ENCODE measurements at places on chromosomes 2 and 18.

GRCh38 chr18:8252371-8252770 lies 356.9 kb upstream of the RAB12 start:
- DNase-seq, result no peak

- no peak for DNase-seq
Observed at GRCh38 chr2:197191177-197191939, 119.2 kb downstream of the ANKRD44 start.

DNA sequence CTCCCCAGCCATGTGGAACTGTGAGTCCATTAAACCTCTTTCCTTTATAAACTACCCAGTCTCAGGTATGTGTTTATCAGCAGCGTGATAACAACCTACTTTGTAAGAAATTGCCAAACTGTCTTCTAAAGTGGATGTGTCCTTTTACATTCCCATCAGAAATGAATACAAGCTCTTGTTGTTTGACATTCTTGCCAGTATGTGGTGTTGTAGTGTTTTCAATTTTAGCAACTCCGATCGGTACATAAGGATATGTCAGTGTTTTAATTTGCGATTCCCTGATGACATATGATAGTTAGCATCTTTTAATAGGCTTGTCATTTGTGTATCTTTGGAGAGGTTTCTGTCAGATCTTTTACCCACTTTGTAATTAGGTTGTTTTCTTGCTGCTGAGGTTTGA lies 1156.3 kb upstream of the CRIM1 start:
- DNase-seq, result no peak

DNA sequence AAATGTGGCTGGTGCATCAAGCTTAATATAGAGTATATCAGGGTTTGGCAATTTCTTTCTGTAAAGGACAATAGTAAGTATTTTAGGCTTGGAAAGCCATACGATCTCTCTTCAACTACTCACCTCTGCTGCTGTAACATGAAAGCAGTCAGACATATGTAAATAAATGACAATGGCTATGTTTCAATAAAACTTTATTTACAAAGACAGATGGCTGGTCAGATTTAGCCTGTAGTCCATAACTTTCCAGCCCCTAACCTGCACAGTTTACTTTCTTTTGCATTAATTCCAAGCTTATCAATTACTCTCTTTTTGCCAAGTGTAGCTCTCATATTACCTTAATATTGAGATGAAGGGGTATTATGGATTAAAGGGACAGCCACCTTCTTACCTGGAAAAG lies 83.1 kb downstream of the LRATD1 start:
- DNase-seq, result no peak

DNA sequence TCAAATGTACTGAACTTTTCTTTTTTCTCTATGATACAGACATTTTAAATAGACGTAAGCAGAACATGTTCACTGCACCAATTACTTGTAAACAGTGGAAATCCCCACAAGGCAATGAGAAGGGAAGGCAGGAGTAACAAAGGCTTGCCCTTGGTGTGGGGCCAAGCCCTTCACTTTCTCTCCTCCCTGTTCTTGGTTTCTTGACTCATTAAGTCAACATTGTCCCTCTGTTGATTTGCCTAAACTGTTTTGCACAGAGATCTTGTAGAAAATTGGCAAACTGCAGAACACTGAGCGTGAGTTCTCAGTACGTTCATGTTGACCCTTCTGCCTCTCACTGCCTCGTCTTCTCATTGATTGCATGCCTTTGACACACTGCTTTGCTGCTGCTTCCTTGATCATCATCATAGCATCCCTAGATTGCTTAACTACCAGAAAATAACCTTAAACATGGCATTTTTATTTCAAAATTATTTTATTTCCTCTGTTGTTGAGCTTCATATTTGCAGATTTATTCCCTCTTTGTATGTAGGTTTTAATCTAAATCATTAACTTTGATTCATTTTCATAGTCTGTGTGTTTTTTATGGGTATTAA lies 257.7 kb downstream of the PTGR3 start:
- no peak for DNase-seq

DNA sequence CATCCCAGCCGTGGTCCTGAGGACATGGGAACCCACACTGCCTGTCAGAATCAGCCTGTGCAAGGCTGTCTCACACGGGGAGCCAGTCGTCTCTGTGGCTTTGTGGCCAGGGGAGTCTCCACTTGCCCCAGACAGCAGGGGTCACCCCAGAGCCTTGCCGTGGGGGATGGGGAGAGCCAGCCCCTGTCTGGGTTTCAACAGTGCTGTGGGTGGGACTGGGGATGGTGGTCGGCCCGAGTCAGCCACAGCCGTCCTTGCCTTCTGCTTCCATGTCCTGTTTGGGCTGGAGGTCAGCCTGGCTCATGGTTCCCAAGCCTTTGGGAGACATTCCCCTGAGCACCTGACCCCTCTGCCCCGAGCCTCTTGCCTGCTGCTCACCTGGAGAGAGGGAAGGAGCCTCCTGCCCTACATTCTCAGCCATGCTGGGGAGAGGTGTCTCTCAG lies 19.6 kb downstream of the GPR35 start:
- DNase-seq, result no peak

- no peak for DNase-seq
Observed at GRCh38 chr18:77448046-77448445, 198.4 kb downstream of the GALR1 start.

- no peak for DNase-seq
Observed at GRCh38 chr2:238243496-238244076, 3.7 kb upstream of the HES6 start.

DNA sequence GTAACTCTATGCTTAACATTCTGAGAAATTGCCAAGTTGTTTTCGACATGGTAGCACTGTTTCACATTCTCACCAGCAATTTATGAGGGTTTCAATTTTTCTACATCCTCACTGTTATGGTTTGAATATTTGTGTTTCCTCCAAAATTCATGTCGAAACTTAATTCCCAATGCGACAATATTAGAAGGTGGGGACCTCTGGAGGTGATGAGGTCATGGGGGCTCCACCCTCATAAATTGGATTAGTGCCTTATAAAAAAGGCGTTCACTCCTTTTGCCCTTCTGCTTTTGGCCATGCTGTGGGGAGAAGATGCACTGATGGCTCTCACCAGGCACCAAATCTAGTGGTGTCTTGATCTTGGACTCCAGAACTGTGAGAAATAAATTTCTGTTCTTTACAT lies 110.3 kb downstream of the HRH4 start:
- no peak for DNase-seq

GRCh38 chr2:59232394-59233165 lies 991.5 kb upstream of the FANCL start:
- DNase-seq, result no peak

GRCh38 chr2:150676747-150677383 lies 189.4 kb upstream of the RND3 start:
- no peak for DNase-seq

GRCh38 chr2:135279209-135279608 lies 227.1 kb downstream of the RAB3GAP1 start:
- no peak for DNase-seq
